ENCODE measurements at places on chromosomes 2 and 18.

- no peak for DNase-seq
Measured at GRCh38 chr2:71348302-71348701, 16.7 kb downstream of the ZNF638 start.

DNA sequence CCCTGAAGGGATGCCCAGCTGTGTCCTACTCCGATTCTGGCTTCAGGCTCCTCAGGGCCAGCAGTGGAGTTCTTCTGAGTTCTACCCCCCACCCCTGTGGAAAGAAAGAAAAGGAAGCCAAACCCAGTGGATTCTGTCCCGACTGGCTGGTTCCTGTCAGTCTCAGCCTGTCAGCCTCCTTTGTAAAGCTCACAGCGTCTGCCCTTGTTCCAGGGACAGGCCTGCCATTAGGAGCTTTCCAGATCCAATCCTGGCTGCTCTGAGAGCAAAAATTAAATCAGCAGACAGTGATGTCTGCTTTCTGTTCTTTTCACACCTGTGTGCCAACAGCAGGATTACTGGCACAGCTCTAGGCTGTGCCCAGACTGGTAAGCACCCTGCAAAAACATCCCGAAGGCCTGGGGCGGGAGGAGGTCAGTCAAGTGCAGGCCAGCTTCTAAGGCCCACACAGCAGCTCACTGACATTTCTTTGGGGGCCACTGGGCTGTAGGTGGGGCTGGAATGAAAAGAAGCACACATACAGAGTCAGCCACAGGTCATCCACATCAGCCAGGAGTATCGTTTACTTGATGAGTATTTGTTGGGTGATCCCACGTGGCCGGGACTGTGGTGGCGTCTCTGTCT, 69.1 kb downstream of the EHD3 start:
- DNase-seq: no peak

DNA sequence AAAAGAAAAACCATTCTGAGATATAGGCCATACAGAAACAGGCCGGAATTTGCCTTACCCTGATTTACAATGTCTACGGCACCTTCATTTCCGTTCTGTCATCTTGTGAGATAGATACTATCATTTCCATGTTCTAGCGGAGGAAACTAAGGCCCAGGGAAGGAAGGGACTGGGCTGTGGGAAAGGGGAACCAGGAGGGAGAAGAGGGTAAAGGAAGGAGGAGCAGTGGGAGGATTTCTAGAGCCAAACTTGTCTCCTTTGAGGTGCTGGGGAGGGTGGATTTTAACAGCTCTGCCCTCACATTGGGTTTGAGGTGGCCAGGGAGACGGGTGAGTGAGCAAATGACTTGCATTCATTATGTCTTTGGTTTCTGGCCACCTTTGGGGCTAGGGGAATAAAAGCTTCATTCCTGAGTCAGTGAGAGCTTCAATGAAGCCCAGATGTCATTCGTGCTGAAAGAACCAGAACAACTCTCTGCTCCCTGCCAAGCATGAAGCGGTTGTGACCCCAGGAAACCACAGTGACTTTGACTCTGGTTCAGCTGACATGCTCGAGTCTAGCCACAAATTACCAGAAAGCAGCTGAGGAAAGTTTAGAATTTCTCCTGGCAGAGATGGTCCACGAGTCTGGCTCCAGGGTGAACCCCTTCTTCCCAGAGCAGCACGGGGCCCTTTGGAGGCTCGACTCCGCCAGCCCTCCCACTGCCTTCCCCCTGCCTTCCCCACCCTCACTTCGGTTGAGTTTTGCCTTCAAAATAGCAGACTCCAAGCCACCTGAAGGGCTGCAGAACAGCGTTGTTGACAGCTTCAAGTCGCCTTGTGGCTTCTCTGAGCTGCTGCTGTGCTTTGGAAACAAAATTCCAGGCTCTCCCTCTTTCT, 3.8 kb downstream of the ACTG2 start:
- no peak for DNase-seq

GRCh38 chr18:48351216-48352050, 57.8 kb downstream of the ZBTB7C start:
- no peak for DNase-seq

GRCh38 chr18:24322584-24323136, 75.0 kb downstream of the OSBPL1A start:
- no peak for DNase-seq

- no peak for DNase-seq
Measured at GRCh38 chr18:23209031-23209430, 73.7 kb downstream of the CABLES1 start.

- no peak for DNase-seq
Measured at GRCh38 chr2:7728388-7728787, 811.2 kb downstream of the RNF144A start.

DNA sequence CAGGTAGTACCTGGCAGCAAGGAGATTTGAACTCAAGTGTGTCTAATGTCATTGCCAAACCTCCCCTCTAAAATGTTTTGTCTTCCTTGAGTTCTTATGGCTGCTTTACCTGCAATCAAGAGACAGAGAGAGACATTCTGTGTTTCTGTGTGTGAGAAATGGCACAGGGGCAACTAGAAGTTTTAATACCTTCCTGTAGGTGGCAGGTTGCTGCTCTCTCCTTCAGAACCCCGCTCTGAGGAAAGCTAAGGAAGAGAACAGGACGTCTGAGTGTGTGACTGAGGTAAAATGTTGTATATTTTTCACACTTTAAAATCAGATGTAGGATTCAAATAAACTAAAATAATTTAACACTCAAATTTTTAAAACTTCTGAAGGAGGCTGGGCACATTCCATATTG, 19.2 kb downstream of the DTNA start:
- no peak for DNase-seq

DNA sequence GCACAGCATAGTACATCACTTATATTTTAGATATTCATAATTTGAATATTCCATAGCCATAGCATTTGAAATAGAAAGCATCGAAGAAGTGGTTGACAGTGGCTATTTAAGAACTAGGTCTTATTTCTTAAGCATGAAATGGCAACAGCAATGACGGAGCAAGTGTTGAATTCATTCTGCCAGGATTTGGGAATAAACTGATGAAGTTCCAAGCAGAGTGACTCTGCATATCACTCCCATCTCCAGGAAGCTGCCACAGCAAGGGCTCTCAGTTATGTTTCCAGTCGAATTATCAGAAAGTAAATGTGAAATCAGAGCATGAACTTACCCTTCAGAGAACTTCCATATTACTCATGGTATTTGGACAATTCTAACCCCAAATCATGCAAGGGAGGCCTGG, 208.1 kb downstream of the IKZF2 start:
- DNase-seq: no peak

- no peak for DNase-seq
Measured at GRCh38 chr18:35322486-35323458, 21.4 kb downstream of the ZNF24 start.

GRCh38 chr2:95345081-95345562, 48.0 kb downstream of the KCNIP3 start:
- no peak for DNase-seq

DNA sequence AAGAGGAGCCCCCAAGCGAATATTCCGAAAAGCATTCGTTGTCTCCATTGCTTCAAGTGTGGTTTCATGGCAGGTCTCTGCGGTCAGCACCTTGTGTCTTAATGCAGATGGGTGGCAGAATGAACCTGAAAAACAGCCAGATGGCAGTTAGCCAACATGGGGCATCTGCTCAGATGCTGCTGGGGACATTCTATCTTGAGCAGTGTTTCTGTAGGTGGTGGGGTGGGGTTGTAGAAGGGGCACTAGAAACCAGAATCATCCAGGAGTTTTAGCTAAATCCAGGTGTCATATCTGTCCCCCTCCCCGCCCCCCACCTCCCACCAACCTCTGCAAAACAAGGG, 42.1 kb downstream of the ST6GAL2 start:
- DNase-seq: no peak

DNA sequence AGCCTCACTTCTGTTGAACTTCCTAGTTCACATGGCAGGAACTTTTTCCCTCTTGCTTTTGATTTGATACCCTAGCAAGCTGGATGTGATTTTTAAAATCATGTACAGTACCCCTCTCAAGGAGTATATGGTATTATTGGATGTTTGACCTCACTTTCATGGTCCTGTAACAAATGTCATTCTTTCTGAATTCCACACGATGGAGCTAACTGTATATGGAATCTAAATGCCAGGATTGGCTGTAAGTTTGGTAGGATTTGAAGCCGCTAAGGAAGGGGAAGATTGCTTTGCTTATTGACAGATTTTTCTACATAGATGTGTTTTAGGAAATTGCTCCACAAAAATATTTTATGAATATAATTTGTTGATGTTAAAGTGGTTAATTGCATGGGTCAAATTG, 18.3 kb downstream of the MAIP1 start:
- DNase-seq: peak; percentile 56

- DNase-seq: no peak
Measured at GRCh38 chr2:52475590-52475989, 1292.0 kb upstream of the CHAC2 start.

DNA sequence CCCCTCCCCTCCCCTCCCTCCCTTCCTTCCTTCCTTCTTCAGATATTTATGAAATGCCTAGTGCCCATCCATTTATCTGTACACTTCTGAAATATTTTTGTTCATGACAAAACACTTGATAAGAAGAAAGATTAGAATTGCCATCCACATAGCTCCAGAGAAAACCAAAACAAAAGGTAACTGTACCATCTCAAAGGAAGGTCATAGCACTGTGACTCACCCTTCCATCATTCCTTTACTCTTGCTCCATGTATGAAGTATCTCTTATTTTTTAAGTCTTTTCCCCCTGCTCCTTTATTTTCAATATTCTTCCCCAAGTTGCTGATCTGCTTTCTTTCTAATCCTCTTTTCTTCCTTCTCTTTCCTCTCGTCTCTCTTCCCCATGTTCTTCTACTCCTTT, 9.9 kb downstream of the CNTNAP5 start:
- DNase-seq: no peak

DNA sequence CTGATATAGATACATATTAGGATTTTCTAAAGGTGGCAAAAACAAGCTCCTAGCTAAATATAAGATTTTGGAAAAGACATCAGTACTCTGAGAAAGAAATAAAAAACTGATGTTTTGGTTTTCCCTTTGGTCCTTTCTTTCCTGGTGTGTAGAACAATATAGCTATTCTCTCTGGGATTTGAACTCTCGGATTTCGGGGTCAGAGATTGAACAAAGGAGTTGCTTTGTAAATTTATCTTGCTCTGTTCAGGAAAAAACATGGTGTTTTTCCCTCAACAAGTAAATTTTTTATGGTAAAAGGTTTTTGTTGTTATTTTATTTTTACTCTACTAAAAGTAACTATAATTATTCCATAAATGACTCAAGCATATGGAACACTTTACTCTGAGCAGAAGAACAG, 889.3 kb downstream of the ERBB4 start:
- no peak for DNase-seq

- DNase-seq: no peak
Measured at GRCh38 chr2:193891023-193891422, 1696.3 kb upstream of the TMEFF2 start.

DNA sequence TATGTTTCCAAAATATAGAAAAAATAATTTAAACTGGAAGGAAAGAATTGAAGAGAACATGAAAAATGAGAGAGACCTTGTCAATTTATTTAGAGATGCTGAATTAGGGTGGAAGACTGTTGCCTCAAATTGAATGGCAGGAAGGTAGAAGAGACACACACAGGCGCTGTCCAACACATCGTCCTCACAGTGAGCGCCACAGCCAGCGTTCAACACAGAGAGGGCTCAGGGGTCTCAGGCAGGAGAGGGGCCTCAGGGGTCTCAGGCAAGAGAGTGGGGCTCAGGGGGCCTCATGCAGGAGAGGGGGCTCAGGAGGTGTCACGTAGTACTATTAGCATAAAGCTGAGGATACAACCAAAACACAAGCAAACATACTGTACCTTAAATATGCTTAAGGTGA, 65.7 kb downstream of the TMEM18 start:
- no peak for DNase-seq

- DNase-seq: no peak
Measured at GRCh38 chr2:201204655-201205514, 21.9 kb downstream of the CASP10 start.
